Hypothalamus (tissue), 51 donors: ENCODE measurements at places on chromosomes 3 and 15.

DNA sequence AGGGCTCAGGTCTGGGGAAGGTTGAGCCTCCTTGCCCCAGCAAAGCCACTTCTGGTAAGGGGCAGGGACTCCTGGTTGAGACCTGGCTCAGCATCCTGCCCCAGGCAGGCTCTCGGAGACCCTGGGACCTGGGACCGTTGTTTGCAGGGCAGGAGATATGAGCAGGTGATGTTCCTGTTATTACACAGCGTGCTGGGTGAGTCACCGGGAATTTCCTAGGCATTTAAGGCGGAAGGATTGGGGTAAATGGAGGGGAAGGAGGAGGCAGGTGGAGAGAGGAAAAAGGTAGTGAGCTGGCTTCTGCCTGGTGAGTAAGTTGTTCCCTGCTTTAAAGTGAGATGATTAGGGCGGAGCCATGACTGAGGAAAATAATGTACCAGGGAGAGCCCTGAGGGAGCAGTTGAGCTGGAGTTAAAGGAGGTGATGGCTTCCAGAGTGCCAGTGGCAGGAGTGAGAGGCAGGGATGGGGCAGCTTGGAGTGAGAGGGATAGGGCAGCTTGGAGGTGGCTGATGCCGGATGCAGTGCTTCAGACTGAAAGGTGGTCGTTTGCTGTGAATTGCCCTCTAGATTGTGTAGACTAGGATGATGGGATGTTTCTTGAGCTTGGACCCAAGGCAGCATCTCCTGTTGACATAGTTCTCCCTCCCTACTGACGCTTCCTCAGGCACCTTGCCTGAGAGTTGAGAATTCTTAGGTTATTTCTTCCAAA is 79.4 kb downstream of the AAGAB start:
- no peak for DNase-seq

- no peak for DNase-seq
These were observed 150.2 kb upstream of the MLF1 start for GRCh38 chr3:158420654-158421396.

DNA sequence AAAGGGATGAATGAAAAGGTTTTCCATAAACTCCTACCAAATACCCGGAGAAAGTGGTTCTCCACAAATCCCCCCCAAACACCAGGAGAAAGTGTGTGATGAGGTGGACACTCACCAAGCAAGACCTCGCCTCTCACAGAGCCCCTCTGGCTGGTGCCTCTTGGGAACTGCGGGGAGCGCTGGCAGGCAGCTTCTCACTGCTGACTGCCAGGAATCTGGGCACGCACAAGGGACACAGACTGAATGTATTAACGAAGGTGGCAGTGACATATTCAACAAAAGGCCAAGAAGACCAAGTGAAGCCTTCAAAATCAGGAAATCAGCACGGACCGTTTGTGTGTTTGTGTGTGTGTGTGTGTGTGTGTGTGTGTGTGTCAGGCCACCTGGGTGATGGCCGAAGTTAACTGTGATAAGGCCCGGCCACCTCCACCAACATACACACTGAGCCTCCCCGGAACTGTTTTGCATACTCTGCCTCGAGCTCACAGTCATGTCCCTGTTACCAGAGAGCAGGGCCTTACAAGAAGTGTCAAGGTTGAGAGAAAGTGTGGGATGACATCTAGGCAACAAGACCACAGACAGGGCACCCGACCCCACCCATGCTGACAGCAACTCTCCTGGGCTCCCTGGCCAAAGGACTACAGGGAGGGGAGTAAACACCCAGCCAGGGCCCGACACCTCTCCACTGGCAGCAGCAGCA is 18.0 kb downstream of the ATP10A start:
- no peak for DNase-seq

DNA sequence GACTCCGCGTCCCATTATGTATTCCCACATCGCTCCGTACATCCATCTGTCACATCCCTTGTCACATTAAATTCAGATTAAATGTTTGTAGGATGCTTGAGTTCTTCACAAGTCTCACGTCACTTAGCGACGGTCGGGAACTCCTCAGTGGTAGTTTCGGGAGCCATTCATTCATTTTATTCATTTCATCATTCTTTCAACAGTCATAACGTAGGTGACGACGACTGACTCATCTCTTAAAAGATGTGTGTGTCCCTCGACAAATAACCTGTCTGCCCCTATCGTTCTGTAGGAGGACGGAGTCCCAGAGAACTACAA is 272 bp upstream of the SRPRB start:
- no peak for DNase-seq

- no peak for DNase-seq
These were observed 92.4 kb downstream of the KBTBD8 start for GRCh38 chr3:67090474-67090873.
